ENCODE measurements at places on chromosomes 7 and 10.

- DNase-seq = no peak
Measured at GRCh38 chr7:90621125-90621746, 25.1 kb downstream of the CDK14 start.

- DNase-seq = no peak
Measured at GRCh38 chr7:142939226-142939910, at the start of gene LLCFC1. TSS of gene LLCFC1 (plus strand) at chr7:142939484. CDS start at chr7:142939622, 138 bp downstream.

- no peak for DNase-seq
Measured at GRCh38 chr7:1675036-1675671, 5.1 kb downstream of the ELFN1 start.

GRCh38 chr7:159078911-159079270 is 65.8 kb downstream of the VIPR2 start:
- DNase-seq = no peak

GRCh38 chr7:98464558-98464940 is 63.7 kb upstream of the BAIAP2L1 start:
- no peak for DNase-seq

GRCh38 chr10:112896273-112896672 is 53.8 kb upstream of the TCF7L2 start:
- no peak for DNase-seq

GRCh38 chr10:29869593-29869992 is 189.8 kb downstream of the JCAD start:
- DNase-seq = no peak

DNA sequence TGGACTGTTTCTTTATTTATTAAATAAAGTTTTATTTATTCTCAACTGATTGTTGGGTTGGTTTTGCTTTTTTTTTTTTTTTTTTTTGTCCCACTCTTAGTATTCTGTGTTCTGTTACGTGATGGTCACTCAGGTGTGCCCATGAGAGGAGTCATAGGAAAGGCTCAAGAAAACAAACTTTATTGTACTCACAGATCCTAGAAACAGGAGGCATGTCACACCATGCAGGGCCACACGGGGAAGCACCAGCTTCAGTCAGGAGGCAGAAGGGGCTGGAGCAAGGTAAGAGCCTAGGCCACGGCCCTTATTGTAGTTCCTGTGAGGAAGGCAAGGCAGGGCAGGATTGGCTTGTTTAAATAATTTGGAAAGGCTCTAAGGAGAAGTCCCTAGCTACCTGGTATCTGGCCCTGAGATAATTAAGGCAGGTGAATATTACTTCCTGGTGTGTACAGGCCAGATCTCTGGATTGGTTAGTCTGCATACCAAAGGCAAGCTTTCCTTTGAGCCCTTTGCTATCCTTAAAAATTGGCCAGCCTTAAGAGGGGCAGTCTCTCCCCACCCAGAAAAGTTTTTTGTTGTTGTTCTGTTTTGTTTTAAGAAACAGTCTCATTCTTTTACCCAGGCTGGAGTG is 8.3 kb downstream of the ATOH7 start:
- DNase-seq = no peak

GRCh38 chr10:33722067-33722466 is 387.6 kb upstream of the NRP1 start:
- no peak for DNase-seq

DNA sequence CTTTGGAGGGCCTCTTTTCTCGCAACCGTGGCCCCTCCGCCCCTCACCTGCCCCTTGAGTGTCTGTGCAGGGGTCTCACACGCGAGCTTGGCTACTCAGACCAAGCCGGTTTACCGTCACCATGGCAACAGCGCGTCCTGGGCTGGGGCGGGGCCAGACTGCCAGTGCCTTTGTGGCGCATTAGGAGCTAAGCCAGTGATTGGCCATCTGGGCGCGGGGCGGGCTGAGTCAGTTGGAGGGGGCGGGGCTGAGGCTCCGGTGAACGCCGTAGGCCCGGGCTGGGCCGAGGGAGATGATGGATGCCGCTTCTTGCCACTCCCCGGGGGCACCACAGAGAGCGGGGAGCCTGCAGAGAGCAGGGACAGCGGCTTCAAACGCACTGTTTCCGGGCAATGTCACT is 48.7 kb upstream of the FXYD4 start:
- DNase-seq = peak; percentile 65

DNA sequence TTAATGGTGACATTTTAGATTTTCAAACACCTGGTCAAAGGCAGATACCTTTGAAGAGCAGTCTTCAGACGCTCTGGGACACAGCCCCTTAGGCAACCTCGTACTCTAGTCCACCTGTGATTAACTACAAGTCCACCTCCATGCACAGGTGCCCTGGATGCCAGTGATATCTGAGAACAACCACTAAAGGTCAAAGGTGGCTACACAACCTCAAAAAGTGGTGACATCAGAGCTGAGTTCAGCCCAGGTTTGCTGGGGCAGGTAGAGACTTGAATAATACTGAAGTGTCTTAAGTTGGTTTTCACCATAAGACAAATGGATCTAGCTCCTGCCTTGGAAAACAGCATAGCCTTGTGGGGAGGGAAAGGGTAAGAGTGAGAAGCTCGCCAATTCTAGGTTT is 143.4 kb upstream of the ADO start:
- DNase-seq = no peak

GRCh38 chr10:75646218-75646915 is 214.9 kb downstream of the LRMDA start:
- no peak for DNase-seq

- no peak for DNase-seq
Measured at GRCh38 chr10:71285180-71285545, 33.9 kb upstream of the SLC29A3 start.

GRCh38 chr7:114821030-114821900 is 100.6 kb upstream of the MDFIC start:
- no peak for DNase-seq

GRCh38 chr10:413662-414071 is 275.8 kb downstream of the DIP2C start:
- DNase-seq = no peak

- no peak for DNase-seq
Measured at GRCh38 chr10:68492118-68492517, 20.3 kb upstream of the DNA2 start.

DNA sequence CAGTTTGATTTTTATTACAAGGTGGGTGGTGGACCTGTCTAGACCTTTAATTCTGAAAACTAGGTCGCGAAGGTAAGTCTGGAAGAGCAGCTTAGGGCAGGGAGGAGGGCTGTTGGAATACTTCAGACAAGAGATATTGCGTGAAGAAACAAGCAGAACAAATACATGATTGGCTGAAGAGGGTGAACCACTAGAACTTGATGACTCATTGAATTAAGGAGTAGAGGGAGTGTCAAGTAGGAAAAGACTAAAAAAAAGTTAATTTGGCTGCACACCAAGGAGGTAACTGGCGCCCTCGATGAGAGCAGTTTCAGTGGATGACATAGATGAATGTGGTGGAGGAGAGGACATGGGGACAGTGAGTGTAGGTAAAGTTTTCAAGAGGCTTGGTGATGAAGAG is 41.3 kb downstream of the WNT2 start:
- no peak for DNase-seq

DNA sequence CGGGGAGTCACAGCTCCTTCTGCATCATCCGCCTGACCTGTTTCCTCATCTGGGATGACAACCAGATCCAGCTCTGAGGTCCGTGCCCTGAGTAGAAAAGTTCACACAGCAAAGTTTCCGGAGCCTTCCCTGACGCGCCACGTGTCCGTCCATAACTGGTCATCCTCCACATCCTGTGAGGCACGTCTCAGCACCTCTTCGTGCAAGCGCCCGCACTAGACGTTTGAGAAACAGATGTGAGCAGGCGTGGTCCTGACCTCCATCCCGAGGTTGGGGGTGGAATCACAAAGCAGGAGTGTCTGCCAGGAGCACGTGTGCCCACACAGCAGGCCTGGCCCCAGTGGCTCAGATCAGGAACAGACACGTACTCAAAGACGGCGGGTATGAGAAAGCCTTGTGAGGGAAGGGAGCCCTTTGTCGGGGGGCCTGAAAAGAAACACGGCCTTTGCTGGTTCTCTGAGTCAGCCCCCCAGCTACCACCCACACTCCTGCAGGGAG is 520.8 kb downstream of the DNAJB6 start:
- no peak for DNase-seq

DNA sequence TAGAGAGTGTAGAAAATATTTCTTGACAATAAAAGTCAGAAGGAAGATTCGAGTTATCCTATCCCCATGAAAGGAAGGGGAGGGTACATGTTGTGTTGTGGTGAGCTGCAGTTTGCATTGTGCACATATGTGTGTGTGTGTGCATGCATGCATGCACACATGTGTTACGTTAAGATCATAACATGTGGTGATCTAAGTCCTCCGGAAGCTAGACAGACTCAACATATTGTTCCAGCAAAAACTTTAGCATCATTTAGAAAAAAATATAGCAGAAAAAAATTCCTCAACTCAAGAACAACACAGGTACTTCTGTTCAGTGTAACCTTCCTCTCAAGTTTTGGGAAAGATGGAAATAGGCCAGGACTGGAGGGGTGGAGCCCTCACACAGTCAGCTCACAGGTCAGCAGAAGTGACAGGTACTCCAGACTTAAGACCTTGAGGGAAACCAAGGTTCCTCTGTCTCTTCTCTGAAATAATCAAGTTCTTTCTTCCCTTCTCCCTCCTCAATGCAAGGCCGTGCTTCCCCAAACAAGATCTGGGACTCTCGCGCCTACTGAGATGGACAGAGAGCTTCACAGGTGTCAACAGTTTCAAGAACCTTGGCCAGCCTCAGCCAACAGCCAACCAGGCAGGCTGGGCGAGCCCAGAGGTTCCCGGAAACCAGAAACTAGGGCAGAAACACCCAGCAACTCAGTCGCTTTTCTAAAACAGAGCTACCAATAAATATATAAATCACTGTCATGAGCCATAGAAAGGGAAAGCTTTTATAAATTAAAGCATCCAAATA is 205.2 kb downstream of the FAM107B start:
- no peak for DNase-seq

GRCh38 chr7:46566097-46566774 is 645.2 kb upstream of the IGFBP3 start:
- DNase-seq = no peak

DNA sequence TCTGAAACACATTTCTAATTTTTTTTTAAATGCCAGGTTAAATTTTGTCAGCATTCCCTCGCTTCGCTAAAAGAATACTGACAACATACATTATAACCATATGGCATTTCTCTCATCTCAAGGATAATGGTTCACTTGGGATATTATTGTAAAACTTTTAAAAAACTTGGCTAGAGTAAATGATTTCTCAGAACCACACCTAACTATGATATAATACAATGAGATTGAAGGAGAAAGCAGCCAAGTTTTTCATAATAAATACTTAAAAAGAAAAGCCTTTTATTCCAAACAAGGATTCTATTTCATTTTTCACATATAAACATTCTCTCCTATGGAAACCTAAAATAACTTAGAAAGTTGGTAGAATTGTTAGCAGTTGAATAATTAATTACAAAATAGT is 413.9 kb downstream of the HGF start:
- no peak for DNase-seq

- DNase-seq = peak; percentile 16
Measured at GRCh38 chr10:98267894-98268693, at the start of gene LOXL4. TSS of gene LOXL4 (minus strand) at chr10:98268194. CDS start at chr10:98263019, 5,175 bp downstream.

DNA sequence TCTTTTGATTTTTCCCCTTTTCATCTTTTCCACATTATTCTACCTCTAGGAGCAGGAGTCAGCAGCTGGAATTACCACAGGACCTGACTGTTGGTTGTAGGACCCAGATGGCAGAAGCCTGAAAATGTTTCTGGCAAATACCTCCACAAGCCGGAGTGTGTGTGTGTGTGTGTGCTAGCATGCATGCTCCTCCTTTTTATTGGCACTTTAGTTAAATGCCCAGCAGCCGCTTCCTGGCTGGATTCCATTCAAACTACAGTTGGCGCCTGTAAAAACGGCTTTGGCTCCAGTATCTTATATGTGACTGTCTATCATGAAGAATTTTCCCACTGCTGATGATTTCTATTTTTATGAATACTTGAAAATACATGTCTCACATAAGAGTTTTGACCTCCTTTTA is 319.7 kb upstream of the SP4 start:
- DNase-seq = no peak

DNA sequence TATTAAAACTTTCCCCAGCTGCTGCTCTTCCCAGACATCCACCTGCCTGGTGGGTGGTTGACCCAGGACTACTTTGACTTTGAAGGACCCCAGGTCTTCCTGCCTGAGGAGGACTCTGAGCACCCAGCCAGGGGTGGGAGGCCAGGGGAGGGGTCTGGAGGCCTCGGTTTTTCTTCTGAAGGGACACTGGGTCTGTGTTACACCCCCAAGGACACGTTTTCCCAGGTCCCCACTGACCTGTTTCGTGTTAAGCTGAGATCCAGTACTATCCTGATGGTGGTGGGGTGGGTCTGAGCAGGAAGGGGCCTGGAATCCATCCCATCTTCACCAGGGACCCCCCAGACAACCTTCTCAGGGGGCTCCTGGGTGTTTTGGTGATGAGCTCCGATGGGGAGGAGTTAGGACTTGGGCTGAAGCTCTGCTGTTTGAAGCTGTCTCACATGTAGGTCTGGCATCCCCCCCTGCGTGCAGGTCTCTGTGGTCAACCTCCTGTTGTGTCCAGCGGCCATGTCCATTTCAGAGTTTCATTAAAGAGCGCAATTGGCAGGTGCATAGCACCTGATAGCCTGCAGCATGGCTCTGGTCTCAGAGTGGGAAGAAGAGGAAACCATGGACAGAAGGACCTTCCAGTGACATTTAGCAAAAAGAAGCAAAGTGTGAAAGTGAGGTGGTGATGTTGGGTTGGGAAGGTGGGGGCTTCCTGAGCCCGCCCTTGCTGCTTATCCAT is 3.5 kb downstream of the JAKMIP3 start:
- DNase-seq = no peak

DNA sequence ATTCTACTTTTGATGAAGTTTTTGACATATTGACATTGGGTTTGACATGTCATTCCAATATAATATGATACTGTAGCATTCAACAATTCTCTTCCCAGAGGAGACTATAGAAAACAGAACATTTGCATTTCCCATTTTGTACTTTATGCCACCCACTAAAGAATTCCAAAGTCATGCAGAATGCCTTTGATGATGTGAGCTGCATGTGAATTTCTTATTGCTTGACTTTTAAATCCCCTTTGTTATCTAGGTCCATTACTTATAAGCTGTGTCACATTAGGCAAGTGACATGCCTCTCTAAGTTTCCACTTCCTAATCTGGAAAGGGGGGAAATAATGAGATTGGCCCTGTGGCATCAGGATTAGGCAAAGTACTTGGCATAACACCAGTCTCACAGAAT is 436.7 kb downstream of the AUTS2 start:
- DNase-seq = no peak

DNA sequence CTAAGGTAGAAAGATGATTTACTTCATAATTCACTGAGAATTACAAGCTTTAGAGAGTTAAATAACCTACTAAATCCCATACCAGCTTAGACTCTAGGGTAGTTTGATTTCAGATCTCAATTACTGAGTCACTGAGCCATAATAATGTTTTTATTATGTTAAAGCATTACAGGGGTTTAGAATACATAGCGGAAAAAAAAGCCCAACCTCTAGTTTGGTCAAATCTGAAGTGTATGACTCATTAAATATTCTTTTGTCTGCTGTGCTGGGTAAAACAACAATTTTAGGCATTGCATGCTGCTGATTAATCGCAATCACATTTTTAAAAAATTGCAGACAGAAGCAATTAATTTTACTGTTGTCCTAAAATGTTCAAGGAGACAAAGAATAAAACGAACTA is 48.5 kb downstream of the MALRD1 start:
- no peak for DNase-seq

All from T-helper 2 cell (primary cell).